ENCODE measurements at places on chromosomes 13 and 19. TPM values are rescaled to one million over a fixed set of nuclear protein-coding genes. Genes with fewer than 3 reads are reported as not detected.

PABPC3 gene
- 0.96 TPM for total RNA-seq

PTGIR gene
- total RNA-seq, result not detected

ZNF729 gene
- total RNA-seq, result not detected

C19orf38 gene
- total RNA-seq, result 0.49 TPM

ELSPBP1 gene
- total RNA-seq, result not detected

DNA sequence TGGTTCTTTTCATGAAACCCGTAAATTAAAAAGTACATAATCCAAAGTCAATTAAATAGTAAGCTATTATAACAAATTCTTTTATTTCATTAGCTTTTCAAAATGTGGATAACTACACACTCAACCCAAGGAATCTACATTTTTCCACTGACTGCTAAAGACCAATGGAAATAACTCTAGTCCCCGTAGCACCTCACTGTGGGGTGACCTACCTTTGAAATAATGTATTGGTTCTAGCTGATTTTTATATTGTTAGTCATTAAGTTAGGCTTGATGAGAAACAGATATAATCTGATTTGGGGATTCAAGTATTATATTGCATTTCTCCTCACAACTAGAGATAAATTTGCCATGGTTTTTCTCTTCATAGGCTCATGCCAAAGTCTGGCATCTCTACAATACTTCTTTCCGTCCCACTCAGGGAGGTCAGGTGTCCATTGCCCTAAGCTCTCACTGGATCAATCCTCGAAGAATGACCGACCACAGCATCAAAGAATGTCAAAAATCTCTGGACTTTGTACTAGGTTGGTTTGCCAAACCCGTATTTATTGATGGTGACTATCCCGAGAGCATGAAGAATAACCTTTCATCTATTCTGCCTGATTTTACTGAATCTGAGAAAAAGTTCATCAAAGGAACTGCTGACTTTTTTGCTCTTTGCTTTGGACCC, 37.3 kb downstream of the KL start:
- H3K27me3 ChIP-seq, result no peaks in the 10 kb centered on the region
- no peak for DNase-seq
- H3K4me1 ChIP-seq, result no peaks in the 10 kb centered on the region
- H3K36me3 ChIP-seq, result no peaks in the 10 kb centered on the region

DNA sequence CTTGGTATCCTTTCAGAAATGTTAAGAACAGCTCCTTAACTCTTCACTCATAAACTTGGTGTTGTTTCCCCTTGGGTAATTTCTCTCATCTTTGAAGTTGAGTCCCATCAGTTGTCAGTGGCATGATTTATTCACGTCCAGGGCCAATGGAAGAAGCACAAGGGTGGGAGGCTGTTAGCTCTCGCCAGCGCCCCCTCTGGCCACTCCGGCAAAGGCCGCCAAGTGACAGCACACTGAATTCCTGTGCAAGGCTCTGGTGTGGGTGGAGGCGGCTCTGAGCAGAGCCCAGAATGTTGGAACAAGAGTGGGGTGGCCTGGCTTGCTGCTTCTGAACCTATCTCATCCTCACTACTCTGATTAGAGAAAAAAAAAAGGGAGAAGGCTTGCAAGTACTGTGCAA, 13.1 kb upstream of the MEDAG start:
- H3K4me3 ChIP-seq, result no peak overlapping the region
- H3K4me1 ChIP-seq, result peaks cover 10% of the 10 kb centered on the region
- peak; percentile 26 for DNase-seq
- no peaks in the 10 kb centered on the region for H3K36me3 ChIP-seq
- no peak overlapping the region for H3K27ac ChIP-seq
- H3K27me3 ChIP-seq, result no peaks in the 10 kb centered on the region

DNA sequence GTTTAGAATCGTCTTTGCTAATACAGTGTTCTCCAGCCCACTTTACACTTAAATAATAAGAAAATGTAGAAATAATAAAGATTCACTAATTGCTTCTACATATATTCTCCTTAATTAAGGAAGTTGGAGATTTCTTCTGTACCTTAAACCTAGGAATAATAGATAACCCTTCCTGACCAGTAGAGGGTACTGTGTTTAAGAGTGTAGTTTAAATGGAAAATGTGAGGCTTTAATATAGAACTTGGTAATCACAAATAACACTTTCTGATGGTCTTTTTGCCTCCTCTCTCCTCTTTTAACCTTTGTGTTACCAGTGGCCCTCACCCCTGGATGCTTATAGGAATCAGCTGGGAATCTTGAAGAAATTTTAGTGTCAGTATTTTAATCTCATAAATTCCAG, 20.7 kb downstream of the POMP start:
- H3K27me3 ChIP-seq, result no peaks in the 10 kb centered on the region
- peak; percentile 27 for DNase-seq
- H3K27ac ChIP-seq, result no peak overlapping the region
- H3K4me1 ChIP-seq, result no peaks in the 10 kb centered on the region
- no peak overlapping the region for H3K4me3 ChIP-seq
- peaks cover 46% of the 10 kb centered on the region for H3K36me3 ChIP-seq

GRCh38 chr19:33300009-33300893, 2.1 kb downstream of the CEBPA start:
- H3K4me3 ChIP-seq, result peak overlapping the region; percentile 43
- DNase-seq, result no peak
- H3K36me3 ChIP-seq, result no peaks in the 10 kb centered on the region
- H3K27ac ChIP-seq, result no peak overlapping the region
- no peaks in the 10 kb centered on the region for H3K27me3 ChIP-seq

DNA sequence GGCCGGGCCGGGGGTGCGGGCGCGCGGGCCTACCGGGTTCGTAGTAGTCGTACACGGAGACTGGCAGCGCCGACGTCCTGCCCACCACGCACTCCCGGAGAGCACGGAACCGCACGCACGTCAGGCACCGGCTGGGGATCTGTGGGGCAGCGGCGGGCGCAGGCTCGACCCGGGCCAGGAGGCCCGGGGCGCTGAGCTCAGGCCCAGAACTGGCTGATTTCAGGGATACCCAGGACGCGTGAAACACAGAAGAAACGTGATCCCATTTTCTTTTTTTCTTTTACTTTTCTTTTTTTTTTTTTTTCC, 9.0 kb downstream of the F2RL3 start:
- H3K27me3 ChIP-seq, result no peaks in the 10 kb centered on the region
- H3K4me1 ChIP-seq, result no peaks in the 10 kb centered on the region
- no peak for DNase-seq
- H3K27ac ChIP-seq, result no peak overlapping the region
- H3K36me3 ChIP-seq, result no peaks in the 10 kb centered on the region

- H3K27ac ChIP-seq, result no peak overlapping the region
- no peak overlapping the region for H3K4me3 ChIP-seq
- no peak for DNase-seq
These were observed 405.2 kb upstream of the PRR20A start for GRCh38 chr13:56735537-56735942.

DNA sequence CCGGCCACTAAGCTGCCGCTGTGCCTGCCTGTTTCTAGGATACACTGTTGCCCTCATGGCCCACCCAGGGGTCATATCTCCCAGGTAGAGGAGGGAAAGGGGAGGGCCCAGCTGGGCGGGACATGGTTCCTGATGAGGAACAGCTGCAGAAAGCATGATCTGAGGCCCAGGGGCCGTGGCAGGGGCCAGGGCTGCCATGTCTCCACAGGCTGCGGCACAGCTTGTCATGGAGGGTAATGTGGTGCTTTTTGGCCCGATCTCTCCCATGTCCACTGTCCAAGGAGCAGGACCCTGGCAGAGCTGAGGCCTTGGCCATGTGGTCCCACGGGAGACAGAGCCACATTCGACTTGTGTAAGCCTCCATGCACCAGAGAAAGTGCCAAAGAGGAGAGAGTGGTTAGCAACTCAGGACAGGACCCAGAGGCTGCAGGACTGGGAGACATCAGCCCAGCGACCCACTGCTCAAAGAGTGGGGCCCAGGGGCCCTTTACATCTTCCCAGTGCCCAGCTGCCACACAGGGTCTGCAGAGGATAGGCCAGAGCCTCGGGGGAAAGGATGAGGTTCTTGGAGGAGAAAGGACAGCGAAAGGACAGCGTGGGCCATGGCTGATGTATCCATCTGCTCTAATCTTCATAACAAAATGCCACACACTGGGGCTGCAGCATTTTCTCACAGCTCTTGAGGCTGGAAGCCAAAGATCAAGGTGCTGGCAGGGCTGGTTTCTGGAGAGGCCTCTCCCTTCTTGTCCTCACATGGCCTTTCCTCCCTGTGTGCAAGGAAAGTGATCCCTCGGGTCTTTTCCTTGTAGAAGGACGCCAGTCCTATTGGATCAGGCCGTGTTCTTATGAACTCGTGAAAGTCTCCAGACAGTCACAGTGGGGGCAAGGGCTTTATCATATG, 11.5 kb downstream of the POP4 start:
- DNase-seq, result no peak
- peaks cover 21% of the 10 kb centered on the region for H3K27me3 ChIP-seq
- no peak overlapping the region for H3K27ac ChIP-seq
- H3K36me3 ChIP-seq, result peaks cover 26% of the 10 kb centered on the region

DNA sequence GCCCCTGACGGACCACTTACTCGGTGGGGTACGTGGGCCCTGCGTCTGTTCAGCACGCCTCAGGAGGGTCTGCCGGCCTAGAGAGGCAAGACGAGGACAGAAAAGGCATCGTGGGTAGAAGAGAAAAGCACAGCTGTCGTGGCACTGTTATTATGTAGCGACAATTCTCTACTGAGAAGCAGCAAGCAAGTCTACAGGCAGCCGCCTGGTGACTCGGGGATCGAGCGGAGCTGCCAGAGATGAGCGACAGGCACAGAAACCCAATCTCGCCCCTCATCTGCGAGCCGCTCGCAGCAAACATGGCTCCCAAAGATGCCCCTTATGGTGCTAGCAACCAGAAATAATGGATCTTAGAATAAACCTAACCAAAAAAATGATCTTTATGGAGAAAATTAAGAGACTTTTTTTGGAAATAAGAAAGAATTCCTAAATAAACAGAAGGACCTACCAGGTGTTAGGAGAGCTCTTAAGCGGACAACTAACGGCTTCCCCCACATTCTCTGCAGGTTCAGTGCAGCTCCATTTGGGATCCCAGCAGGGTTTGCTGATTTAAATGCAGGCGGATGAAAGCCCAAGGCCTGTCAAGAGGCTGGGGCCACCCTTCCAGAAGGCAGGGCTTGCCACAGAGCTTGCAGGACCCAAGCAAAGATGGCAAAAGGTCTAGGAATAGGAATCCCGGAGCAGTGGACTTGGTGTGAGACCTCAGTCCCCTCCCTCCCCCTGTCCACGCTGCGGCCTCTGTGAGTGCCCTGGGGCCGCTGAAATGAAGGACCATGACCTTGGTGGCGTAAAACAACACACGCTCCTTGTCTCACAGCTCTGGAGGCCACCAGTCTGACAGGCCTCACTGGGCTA, 152.6 kb downstream of the KDM4B start:
- H3K36me3 ChIP-seq, result peaks cover 6% of the 10 kb centered on the region
- no peak overlapping the region for H3K4me3 ChIP-seq
- H3K27me3 ChIP-seq, result no peaks in the 10 kb centered on the region
- H3K4me1 ChIP-seq, result no peaks in the 10 kb centered on the region
- DNase-seq, result no peak
- H3K27ac ChIP-seq, result peak overlapping the region; percentile 64

GRCh38 chr19:30235946-30236345, 136.2 kb upstream of the ZNF536 start:
- no peaks in the 10 kb centered on the region for H3K36me3 ChIP-seq
- no peak overlapping the region for H3K27ac ChIP-seq
- no peak overlapping the region for H3K4me3 ChIP-seq

- DNase-seq, result peak; percentile 34
- no peaks in the 10 kb centered on the region for H3K27me3 ChIP-seq
- H3K4me3 ChIP-seq, result no peak overlapping the region
- no peak overlapping the region for H3K27ac ChIP-seq
These were observed 8.2 kb downstream of the SMIM24 start for GRCh38 chr19:3471954-3472655.

- H3K36me3 ChIP-seq, result no peaks in the 10 kb centered on the region
- H3K27ac ChIP-seq, result no peak overlapping the region
- no peak overlapping the region for H3K4me3 ChIP-seq
- no peak for DNase-seq
- H3K27me3 ChIP-seq, result no peaks in the 10 kb centered on the region
These were observed 187.9 kb downstream of the TEX29 start for GRCh38 chr13:111508164-111508870.

- H3K4me1 ChIP-seq, result no peaks in the 10 kb centered on the region
- H3K4me3 ChIP-seq, result no peak overlapping the region
- H3K27me3 ChIP-seq, result no peaks in the 10 kb centered on the region
- no peak for DNase-seq
- H3K36me3 ChIP-seq, result no peaks in the 10 kb centered on the region
These were observed 1.5 kb upstream of the CEBPA start for GRCh38 chr19:33303791-33304345.

GRCh38 chr19:49489601-49490167, 2.3 kb downstream of the RPL13A start:
- peaks cover 76% of the 10 kb centered on the region for H3K36me3 ChIP-seq
- H3K4me1 ChIP-seq, result no peaks in the 10 kb centered on the region
- H3K27ac ChIP-seq, result peak overlapping the region; percentile 99
- peak overlapping the region; percentile 95 for H3K4me3 ChIP-seq

DNA sequence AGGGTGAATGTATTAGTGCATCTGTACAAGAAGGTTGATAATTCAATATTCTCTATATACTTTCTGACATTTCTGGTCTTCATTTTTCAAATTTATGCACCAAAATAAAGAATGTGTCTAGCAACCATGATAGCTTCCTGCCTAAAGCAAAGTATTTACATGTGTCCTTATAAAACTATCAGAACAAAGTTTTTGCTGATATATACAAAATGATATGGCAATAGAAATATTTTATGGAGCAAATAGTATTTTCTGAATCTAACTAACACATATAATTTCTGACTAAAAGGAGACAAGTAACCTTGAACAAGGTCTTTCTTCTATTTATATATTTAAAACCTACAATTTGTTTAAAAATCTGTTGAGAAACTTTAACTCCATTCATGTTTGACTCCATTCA, 184.9 kb downstream of the DIAPH3 start:
- H3K4me1 ChIP-seq, result no peaks in the 10 kb centered on the region
- H3K36me3 ChIP-seq, result no peaks in the 10 kb centered on the region
- no peak overlapping the region for H3K27ac ChIP-seq
- no peak for DNase-seq
- H3K4me3 ChIP-seq, result no peak overlapping the region

DNA sequence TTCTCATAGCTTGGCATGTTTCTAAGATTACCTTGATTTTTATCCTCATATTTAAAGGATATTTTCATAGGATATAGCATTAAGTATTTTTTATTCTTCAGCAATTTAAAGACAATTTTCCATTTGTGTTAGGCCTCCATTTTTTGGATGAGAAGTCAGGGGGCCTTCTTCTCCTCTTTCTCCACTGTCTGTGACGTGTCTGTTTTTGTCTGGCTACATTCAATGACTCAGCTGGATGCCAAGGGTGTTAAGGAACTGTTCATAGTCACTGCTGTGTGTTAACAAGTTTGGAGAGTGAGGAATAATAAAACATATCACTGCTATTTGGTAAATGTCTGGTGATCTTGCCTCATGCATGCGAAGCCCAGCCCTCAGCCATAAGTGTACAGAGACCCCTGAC, 36.4 kb downstream of the ZNF582 start:
- no peak overlapping the region for H3K4me3 ChIP-seq
- no peak for DNase-seq
- no peak overlapping the region for H3K27ac ChIP-seq
- H3K4me1 ChIP-seq, result no peaks in the 10 kb centered on the region
- no peaks in the 10 kb centered on the region for H3K27me3 ChIP-seq

Data from MCF 10A (cell line).